KBM-7 (cell line): ENCODE measurements at places on chromosomes 6 and 20.

GRCh38 chr6:51166914-51167313 lies 348.2 kb downstream of the TFAP2B start:
- no peak for DNase-seq

DNA sequence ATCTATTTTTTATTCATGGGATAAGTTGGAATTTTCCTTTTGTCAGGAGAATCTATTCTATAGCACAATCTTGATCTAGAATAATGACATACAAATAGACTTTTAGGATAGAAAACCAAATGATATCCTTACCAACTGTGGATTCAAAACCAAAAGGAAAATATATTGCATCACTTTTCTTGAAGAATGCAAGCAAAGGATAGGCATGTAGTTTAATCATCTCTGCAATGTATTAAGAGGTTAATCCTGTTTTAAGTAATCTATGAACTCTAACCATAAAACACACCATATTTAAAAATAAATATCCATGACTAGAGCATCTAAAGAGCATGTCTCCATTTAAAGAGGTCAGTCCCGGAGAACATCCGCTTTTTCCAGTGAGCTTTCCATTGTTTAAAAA lies 106.7 kb upstream of the CNKSR3 start:
- DNase-seq: no peak

- no peak for DNase-seq
Measured at GRCh38 chr20:36856195-36856594, 19.7 kb upstream of the TLDC2 start.

- DNase-seq: no peak
Measured at GRCh38 chr20:53606364-53606985, 12.8 kb upstream of the ZNF217 start.

DNA sequence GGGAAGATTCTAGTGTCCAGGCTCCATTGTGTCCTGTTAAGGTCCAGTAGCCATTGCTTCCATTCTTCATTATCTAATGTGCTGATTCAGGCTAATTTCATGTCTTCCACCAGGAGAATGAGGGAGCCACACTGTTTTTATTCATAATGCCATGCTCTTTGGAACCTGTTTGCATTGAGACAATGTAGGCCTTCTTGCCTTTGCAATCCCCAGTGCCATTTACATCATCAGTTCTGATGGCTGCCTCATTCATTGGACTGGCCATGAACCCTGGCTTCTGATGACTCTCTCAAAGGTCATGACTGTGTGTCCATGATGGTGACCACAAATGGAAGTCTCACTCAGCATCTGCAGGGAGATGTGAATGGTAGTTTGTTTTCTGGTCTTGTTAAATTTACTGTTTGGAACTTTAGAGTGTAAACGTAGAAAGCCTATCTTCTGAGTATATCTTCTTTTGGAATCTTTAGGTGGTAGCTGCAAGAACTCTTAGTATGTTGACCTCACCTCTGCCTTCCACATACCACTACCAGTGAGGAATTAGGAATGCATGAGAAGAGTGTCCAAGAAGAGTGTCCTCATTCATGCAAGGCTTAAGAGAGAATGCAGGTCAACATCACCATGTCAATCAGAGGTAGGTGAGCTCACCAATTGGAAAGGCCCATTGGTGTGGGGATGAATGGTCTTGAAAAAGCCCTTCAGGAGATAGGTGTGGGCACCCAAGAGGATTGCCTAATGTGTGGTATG lies 42.9 kb upstream of the ZFP64 start:
- DNase-seq: no peak

- DNase-seq: no peak
Measured at GRCh38 chr20:32656827-32657226, 16.9 kb downstream of the C20orf203 start.
